ENCODE measurements at places on chromosomes 4 and X.

GRCh38 chr4:105387466-105387865 is 86.4 kb downstream of the PPA2 start:
- no peak for DNase-seq

DNA sequence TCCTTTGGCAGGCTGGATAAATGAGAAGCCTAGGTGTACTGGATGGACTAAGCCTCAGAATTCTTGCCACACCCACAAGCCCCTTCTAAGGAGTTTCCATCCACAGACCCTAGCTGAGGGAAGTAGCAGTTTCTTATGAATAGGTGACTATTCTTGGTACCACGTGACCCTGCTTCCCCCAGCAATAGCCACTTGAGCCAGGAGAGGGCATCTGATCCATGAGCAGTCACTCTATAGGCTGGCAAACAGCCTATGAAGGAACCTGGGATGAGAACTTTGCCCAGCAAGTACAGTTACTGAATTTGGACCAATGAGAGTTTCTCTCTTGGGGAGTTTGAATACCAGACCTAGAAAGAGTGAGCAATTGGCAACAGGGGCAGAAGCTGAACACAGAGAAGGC is 84.0 kb downstream of the RTL9 start:
- peak; percentile 12 for DNase-seq

- no peak for DNase-seq
Measured at GRCh38 chrX:153665726-153666306, 7.8 kb downstream of the PNCK start.

GRCh38 chr4:41640906-41641305 is 102.9 kb downstream of the LIMCH1 start:
- DNase-seq: no peak

GRCh38 chr4:18155067-18156041 is 133.8 kb upstream of the LCORL start:
- no peak for DNase-seq

DNA sequence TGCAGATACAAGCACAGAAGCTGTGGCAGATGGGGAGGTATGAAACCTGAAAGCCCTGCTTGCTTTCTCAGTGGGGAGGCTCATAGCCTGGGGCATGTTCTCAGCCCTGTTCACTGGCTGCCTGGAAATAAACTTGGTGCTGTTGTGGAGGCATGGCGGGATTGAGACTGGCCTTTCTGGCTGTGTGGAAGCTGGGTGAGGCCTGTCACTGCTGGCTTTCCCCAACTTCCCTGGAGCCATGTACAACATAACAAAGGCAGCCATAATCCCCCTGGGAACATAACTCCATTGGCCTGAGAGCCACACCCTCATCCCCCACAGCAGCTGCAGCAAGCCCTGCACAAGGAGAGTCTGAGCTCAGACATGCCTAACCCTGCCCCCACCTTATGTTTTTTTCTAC is 237.7 kb upstream of the TLL1 start:
- no peak for DNase-seq

GRCh38 chr4:6107114-6107791 is 89.0 kb upstream of the C4orf50 start:
- no peak for DNase-seq

GRCh38 chrX:69287095-69287494 is 121.8 kb upstream of the PJA1 start:
- no peak for DNase-seq

- DNase-seq: no peak
Measured at GRCh38 chr4:140603286-140603685, 34.5 kb upstream of the UCP1 start.

- no peak for DNase-seq
Measured at GRCh38 chr4:185004562-185005218, 13.6 kb upstream of the HELT start.

DNA sequence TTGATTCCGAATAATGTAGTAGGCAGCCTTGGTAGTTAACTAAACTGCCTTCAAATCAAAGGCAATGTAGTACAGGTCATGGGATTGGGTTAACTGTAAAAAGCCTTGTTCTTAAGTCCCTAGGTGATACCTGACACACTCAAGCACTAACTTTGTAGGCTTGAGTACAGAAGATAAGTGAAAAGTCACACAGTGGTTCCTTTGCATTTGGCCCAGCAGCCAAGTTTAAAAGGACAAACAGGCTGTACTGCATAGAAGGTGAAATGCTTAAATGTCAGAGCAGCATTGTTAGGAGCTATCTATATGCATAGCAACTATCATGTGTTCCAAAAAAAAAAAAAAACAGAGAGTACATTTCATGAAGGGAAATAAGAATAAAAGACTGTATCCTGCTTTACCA is 178.4 kb downstream of the ATOH1 start:
- no peak for DNase-seq

GRCh38 chrX:12903646-12904045 is 2.8 kb upstream of the TLR8 start:
- no peak for DNase-seq

DNA sequence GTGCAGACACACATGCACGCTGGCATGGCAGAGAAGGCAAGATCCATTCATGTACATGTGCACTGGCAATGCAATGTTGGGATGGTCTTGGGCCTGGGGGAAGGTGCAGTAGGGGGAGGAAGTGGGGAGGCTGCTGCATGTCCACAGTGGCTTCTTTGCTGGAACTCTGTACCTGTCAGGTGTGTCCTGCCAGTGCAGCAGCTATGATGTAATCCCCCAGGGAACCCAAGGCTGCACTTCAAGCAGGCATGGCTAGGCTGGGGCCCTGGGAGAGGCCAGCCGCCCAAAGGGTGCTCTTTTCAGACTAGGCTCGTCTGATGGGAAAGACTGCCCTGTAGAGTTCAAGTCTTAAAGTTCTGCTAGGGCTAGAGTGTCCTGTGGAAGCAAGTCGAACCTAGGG is 1304.0 kb downstream of the FAM133A start:
- DNase-seq: no peak

- DNase-seq: no peak
Measured at GRCh38 chrX:151988706-151989299, 14.3 kb upstream of the GABRE start.

- DNase-seq: no peak
Measured at GRCh38 chr4:124433500-124433899, 279.0 kb downstream of the ANKRD50 start.

DNA sequence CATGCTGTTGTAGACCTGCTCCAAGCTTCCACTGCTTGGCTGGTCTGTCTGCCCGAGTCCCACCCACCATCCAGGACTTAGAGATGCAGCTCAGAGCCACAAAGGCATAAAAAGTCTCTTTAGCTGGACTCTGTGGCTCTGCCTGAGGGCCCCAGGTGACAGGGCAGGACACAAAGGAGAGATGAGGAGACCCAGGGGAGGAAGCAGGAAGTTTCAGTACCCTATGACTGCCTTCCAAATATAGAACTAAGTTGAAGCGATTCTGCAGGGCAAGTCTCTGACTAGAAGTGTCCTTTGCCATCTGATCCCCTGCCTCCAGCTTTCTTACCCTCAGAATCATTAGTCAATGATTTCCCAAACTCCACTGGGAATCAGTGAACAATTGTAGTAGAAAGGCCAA is 11.2 kb upstream of the CXCR3 start:
- no peak for DNase-seq

DNA sequence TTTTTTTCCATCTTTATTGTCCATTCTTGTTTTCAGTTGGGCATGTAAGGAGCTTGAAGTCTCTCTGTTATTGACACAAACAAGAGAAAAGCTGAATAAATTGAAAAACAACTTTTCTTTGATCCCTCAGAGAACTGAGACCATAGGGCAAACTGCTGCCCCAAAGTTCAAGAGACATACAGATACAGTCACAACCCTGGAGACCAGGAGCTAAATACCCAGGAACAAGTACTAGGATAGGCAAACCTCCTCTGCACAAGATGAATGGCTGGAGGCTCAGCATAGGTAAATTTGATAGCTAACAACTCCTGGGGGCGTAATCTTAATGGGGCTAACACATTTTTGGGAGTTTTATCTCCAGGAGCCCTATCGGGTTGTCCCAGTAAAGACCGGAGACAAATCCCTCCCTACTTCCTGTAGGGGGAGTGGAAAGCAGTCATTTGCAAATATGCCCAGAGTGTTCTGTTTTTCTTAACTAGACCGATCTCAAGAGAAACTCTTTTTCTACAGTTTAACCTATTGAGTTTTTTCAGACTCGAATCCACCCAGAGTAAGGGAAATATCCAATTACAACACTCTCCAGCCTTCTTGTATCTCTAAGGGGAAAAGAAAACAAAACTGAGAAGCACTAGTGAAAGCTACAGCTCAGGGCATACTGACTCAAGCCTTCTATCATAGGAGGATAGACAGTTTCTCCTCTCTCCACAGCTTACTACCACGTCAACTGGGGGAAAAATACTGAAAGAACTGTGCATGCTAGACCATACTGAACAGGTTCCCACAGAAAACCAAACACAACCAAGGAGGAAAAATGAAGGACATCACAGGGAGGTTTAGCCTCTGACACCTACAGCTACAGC is 23.1 kb downstream of the MAGEA8 start:
- DNase-seq: no peak

GRCh38 chr4:2673157-2673556 is 83.0 kb downstream of the TNIP2 start:
- no peak for DNase-seq

DNA sequence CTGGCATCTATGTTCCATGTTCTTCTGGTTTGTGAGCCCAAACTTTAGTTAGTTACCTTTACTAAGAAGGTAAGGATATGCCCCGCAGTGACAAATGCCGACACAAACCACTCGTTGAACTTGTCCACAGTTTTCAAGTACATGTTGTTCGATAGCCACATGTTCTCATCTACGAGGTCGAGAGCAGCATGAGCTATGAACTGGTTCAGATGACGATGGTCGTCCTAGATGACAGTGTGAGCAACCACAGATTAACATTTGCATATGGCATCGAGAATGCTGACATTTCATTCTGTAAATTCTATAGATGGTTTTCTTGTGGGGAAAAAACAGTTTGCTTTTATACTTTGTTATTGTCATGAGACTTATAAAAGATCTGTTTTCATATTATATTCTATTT is 18.0 kb downstream of the TRAPPC2 start:
- DNase-seq: no peak

DNA sequence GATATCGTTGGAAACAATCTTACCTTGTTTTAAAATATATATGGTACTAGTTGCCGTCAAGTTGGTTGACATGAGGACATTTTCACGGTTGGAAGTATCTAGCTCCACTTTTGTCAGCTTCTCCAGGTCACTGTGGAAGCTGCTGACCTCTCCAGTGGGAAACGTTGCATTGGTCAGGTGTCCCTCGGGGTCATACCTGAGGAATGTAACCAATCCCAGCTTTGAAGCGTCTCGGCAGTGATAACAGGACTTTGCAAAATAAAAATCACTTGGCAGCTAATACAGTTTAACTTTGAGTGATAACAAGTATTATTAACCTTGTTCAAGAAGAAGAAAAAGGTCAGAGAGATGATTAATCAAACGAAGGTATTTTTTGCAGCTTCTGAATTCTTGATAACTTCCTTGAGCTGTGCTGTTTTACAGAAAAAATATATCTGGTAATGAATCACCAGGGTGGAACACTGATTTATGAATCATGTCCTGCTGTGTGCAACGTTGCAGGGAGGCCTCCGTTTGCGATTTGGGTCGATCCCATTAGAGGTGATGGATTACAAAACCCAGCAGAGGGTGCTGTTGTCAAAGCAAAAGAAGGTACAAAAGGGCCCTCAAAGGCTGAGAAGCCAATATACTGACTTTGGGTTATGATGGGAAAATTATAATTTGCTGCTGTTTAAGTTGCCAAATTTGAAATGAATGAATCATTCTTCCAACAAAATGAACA is 60.1 kb downstream of the SH2D1A start:
- DNase-seq: peak; percentile 87

DNA sequence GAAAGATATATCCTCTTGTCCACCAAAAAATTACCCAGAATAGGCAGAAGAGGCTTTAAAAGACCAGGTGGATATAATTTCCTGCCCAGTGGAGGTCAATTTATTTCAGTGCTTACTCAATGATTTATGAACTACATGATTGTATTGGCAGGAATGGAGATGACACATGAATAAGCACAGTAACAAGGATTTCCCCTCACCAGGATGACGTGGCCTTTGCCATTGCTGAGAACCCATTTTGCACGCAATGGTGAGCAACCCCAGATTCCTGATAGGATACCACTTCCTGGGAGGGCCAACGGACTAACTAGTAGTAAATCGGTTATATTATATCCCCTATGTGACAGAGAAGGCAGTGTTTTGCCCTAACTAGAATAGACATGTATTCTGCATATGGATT is 11.6 kb upstream of the TTC29 start:
- peak; percentile 3 for DNase-seq

DNA sequence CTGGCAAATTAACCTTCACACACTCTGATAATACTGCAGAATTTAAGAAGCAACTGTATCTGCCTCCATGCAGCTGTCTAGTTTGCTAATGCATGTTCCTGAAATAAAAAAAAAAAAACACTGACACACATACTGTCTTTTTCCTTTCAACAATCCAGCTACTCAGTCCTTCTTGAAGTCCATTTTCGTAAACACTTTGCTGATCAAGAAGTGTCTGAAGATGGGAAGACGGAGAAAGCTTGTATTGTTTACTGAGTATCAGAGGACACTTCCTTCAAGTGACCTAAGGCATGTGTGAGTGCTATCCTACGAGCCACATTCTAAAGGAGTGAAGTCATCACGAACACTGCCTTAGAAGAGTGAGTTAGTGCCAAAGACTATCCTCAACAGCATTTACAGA is 82.6 kb downstream of the LUZP4 start:
- no peak for DNase-seq

DNA sequence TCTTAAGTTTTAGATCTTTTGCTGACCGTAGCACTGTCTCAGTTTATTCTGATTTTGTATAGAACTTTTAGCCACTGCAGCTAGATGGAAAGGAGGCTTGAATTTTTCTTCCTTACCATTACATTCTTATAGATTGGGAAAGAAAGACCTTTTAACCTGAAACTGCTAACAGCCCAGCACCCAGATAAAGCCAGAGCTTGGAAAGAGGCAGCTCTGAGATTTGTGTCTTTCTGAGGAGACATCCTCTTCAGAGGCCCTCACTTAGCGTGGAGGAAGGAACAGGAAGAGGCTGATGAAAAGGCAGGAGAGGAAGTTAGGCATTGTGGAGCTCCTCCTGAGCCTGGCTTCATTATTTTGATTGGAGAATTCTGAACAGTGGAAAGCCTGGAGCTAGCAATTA is 35.1 kb downstream of the ATG4A start:
- no peak for DNase-seq

DNA sequence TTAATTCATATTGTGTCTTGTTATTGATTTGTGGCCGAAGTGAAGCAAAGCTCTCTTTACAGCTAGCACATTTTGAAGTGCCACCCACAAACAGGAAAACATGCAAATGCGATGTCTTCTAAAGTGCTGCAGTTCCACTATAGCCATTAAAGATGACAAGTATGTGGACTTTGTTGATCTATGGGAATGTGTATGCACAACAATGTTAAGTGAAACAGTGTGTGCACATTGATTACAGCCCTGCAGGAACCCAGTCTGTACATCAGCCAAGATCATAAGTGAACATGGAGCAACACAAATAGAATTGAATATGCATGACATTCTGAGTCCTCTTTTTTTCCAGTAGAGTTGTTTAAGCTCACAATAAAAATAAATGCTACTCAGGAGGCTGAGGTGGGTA is 43.0 kb downstream of the TFDP3 start:
- no peak for DNase-seq

- DNase-seq: no peak
Measured at GRCh38 chrX:10931976-10932375, 179.2 kb upstream of the HCCS start.

GRCh38 chrX:25004040-25004439 is 11.7 kb downstream of the ARX start:
- no peak for DNase-seq

- DNase-seq: no peak
Measured at GRCh38 chr4:76947369-76947768, 2.2 kb upstream of the SEPTIN11 start.
